CD4-positive, CD25-positive, alpha-beta regulatory T cell (primary cell): ENCODE measurements at places on chromosomes 5 and 9. TPM values are rescaled to one million over a fixed set of nuclear protein-coding genes. Genes with fewer than 3 reads are reported as not detected.

The PCDHA4 gene
- not detected for total RNA-seq

The BNC2 gene
- total RNA-seq, result not detected

The TMEM141 gene
- total RNA-seq, result 20.7 TPM

The OCLN gene
- 1.4 TPM for total RNA-seq

The PCDHGA11 gene
- total RNA-seq, result not detected

The AHRR gene
- 4.5 TPM for total RNA-seq
